H7 (cell line): ENCODE measurements at places on chromosomes 3 and 15.
A peak's percentile ranks its signal among the peaks of the same experiment; 100 is the strongest.

DNA sequence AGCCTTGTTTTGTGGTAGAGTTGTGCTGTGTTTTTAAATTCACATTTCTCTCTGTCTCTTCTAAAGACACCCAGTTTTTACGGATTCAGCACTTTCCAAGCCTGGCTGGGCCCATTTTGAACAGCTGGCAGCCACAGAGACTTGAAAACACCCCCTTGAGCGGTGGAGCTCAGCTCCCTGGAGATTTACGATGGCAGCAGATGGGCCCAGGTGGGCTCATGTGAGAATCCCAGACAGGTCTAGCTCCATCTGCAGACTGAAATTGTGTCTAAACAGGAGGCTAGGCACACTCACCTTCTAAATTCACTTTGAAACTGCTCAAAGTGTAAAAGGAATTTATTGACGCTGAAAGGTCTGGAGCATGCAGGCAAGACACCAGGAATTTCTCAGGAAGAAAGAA, 232.0 kb upstream of the HES1 start:
- DNase-seq: no peak

- DNase-seq: peak; percentile 37
Observed at GRCh38 chr3:25426408-25426807, 1.7 kb upstream of the RARB start.

DNA sequence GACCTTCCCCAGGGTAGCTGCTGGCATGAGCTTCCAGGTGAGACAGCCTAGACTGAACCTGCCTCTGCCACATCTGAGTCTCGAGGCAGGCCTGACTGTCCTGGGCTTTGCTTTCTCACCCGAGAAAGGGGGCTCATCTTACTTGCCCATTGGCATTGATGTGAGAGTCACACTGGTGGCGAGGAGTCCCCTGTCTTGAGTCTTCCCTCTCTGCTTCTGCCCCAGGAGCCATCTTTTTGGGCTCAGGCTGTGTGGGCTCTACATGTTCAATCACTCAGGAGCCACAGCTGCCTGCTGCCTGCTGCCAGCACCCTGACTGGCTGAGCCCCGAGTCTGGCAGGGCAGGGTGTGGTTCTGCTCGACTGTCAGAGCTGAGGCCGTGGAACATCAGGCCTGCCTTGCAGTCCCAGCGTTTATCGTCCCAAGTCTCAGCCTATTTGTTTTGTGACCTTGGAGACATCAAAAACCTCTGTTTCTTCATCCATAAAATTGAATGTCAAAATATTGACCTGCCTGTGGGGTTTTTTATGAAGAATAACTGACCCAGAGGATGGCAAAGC, 132.5 kb downstream of the DNAJB8 start:
- no peak for DNase-seq

GRCh38 chr15:33067456-33067855, 127.1 kb downstream of the FMN1 start:
- DNase-seq: peak; percentile 37

DNA sequence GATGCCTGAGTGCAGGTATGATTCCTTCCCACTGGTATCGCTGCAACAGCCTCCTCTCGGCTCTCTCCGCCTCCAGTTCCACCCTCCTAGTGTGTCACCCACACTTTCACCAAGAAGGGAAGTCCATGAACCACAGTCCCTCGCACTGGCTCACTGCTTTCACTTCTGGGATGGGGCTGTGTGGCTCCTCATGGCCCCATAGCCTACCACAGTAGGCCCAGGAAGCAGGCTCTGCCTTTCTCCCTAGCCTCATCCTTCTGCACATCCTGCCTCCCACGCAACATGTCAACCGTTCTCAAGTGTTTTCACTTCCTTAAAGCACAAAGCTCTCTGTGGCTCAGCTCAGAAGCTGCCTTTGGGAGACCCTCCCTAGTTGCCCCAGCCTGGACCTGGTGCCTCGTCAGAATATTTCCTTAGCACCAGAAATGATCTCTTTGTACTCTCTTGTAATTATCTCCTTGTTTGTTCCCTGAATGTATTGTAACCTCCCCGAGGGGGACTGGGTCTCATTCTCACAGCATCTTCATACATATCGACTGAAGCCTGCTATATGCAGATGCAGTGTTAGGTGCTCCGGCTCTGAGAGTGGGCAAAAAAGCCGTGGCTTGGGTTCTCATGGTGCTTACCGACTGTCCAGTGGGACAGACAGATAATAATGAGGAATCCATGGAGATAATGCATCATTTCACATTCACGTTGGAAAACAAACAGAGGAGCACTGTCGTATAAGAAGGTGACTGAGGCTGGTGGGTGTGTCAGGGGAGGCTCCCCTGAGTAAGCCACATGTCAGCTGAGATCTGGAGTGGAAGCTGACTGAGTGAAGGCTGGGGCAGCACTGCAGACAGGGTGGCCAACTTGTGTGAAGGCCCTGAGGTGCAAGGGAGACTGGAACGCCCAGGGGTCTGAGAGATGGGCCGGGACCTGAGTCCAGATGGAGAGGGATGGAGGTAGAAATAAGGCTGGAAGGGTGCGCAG, 107.1 kb downstream of the DGKG start:
- DNase-seq: no peak

DNA sequence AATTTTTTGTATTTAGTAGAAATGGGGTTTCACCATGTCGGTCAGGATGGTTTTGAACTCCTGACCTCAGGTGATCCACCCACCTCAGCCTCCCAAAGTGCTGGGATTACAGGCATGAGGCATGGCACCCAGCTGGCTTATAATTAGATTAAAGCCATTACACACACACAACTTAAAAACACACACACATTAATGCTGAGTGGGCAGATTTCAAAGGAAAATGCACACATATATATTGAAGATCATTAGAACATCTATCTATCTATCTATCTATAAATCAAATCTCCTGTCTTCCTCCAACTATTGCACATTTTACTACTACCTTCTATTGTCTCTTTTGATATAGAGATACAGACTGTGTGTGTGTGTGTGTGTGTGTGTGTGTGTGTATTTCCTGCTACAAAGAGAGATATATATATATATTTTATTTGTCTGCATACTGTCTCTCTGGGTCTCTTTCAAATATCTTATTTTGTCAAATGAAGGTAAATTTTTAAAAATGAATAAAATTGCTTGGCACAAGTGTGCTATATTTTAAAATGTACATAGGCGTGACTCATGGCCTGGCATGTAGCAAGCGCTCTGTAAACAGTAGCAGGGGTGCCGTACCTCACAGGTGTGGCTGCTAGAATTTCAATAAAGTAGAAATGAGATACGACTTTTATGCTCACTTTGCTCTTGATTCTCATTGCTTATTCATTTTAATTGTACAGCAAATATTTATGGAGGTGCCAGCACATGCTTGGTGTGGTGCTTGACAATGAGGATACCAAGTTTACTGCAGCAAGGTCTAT, 655.8 kb downstream of the AGBL1 start:
- DNase-seq: no peak

- no peak for DNase-seq
Observed at GRCh38 chr3:183490211-183490601, 61.8 kb upstream of the MCF2L2 start.

DNA sequence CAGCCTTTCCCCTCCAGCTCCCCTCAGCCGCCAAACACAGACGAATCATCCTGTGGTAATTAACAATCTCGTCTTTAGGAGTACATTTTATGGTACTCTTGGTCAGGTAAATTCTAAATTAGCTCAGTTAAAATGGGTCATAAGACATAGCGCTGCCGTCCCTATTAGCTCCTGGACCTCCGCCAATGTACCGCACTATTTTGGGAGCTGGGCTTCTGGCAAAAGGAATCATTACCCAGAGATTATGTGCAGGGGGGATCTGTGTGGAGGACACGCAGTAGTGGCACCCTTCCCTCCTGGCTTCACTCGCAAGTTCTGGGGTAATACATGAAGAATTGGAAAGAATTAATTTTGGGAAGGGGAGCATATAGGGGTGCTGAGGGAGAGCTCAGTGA, 68.6 kb upstream of the ONECUT1 start:
- no peak for DNase-seq

GRCh38 chr15:92051716-92052115, 198.2 kb downstream of the SLCO3A1 start:
- no peak for DNase-seq

GRCh38 chr15:101470548-101471239, 18.8 kb downstream of the PCSK6 start:
- DNase-seq: no peak

GRCh38 chr15:53918180-53919079, 59.8 kb upstream of the UNC13C start:
- DNase-seq: peak; percentile 18

DNA sequence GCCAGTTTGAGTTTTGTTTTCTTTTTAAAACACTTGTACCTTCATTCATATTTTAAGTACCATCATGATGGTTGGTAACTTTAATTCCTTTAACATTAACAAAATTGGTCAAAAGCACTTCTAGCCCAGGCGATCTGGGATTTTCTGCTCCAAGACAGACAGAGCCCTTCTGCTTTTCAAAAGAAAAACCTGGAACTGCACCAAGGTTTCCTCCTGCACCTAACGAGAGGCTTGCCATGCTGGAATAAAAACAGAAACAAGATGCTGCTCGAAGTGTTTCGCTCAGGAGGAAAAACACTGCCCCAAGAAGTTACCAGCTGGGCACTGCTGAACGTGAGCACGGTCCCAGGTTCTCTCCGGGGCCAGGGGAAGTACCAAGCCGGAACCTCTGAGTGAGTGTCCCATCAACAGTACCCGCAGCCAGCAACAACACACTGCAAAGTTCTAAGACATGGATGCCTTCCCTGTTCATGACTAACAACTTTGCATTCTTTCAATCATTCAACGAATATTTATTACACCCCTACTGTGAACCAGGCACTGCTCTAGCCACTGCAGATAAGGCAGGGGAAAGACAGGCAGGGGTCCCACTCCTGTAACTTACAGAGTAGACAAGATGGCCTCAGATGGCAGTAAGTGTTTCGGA, 98.8 kb downstream of the XXYLT1 start:
- DNase-seq: peak; percentile 15

DNA sequence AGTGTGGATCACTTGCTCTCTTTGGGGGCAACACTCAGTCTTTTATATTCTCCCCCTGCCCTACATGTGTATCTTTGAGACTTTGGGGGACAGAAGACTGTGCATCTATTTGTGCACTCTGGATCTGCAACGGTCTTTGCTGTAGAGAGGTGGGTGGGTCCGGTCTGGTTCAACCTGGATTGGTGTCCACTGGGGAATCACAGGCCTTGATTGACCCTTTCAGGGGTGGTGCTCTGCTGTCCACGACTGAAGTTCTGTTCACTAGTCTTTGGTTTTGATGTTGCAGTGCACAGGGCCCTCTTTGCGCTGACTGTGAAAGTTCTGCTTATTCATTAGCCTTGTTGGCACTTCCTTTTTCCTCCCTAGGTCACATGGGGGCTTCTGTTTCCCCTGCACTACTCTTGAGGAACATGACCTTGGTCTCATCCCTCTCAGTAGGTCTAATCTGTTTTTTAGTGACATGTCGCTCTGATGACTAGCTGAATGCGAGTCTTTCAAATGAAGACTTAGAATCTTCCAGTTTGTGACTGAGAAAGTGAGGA, 284.2 kb downstream of the SV2B start:
- DNase-seq: no peak

GRCh38 chr3:190883973-190884832, 21.7 kb upstream of the GMNC start:
- DNase-seq: peak; percentile 28

DNA sequence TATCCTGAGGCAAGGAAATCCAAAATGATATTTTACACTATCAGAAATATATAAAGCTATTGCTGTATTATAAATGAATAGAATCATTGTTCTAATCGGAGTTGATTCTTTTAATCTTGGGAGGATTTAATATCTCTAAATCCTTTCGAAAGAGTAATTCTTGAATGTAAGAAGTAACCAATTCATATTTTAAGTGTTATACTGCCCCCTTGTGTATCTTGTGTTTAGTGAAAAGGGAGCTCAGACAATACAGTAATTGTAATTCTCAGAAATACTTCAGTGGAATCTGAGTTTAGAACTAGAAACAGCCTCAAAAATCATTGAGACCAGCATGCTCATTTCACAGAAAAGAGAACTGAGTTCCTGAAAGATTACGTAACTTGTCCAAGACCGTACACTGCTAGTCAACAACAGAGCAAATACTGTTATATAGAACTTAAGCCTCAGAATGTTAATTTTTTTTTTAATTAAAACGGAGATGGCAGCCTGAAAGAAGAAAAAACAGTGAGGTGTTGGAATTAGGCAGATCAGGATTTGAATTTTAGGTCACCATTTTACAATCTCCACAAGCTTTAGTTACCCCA, 42.9 kb downstream of the PLCH1 start:
- peak; percentile 32 for DNase-seq

- no peak for DNase-seq
Observed at GRCh38 chr3:44510000-44510368, 32.5 kb upstream of the ZNF445 start.

DNA sequence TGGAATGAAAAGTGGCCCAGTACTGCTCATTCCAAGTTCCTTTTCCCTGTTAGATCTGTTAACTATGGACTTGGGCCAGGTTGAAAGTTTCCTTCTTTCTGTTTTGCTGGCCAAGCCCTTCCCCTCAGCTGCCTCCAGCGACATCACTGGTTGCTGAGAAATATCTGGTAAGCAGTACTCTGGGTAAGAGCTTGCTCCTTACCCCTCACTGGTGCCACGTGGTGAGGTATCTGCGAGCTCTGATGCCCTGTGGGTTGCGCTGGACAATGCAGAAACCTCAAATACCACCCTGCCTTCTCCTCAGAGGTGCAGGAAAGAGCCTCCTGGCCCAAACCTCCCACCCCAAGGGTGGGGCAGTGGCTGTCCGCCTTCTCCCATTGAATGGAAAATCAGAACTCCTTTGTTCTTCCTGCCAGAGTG, 42.9 kb upstream of the APH1B start:
- DNase-seq: no peak

DNA sequence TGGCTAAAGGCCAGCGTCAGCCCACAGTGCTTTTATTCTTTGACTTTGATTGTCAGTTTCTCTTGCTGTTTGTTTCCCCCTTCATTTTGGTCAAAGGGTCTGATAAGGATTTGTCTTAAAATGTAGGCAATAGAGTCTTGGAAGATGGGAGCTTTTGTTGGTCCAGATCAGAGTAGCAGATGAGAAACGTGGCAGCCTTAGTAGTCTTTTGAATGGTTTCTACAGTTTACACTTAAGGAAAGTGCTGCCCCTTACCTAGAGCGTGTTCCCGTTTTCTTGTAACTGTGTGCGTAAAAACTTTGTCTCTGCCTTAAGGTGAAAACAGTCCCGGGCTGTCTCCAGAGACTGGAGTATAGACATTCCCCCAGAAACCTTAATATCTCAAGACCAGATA, 630 bp downstream of the LXN start:
- DNase-seq: no peak

DNA sequence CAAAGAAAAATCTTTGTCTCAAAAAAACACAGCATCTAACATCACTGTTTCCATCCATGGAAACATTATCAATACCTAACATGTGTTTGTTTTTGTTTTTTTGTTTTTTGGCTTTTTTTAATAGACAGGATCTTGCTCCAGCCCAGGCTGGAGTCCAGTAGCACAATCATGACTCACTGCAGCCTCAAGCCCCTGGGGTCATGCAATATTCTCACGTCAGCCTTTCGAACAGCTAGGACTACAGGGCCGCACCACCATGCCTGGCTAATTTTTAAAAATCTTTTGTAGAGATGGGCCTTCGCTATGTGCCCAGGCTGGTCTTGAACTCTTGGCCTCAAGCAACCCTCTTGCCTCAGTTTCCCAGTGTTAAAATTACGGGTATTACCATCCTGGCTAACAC, 52.8 kb downstream of the RAF1 start:
- DNase-seq: no peak

GRCh38 chr15:86595741-86596140, 516.1 kb downstream of the AGBL1 start:
- DNase-seq: no peak
